ENCODE measurements at places on chromosomes 11 and 22. TPM values are rescaled to one million over a fixed set of nuclear protein-coding genes. Genes with fewer than 3 reads are reported as not detected.

DNA sequence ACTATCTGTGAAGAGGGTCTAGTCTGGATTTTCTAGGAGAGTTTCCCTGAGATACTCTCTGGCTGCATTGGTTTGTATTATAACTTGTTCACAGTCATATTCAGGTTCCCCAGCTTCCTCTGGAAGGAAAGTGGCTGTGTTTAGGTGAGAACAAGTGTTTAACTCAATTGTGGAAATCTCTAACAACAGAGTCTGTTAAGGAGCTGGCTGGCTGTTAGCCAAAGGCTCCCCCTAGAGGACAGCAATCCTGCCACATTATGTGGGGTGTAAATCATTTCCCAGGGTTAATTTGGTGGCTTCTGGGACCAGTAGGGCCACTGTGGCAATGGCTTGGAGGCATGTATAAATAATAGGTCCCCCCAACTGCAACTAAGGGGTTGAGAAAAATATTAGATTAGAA lies 18.4 kb downstream of the MS4A6E start:
- no peak overlapping the region for H3K27ac ChIP-seq
- H3K4me1 ChIP-seq, result no peaks in the 10 kb centered on the region
- no peaks in the 10 kb centered on the region for H3K27me3 ChIP-seq

GRCh38 chr11:88181776-88182175 lies 6.5 kb upstream of the RAB38 start:
- DNase-seq, result no peak
- no peaks in the 10 kb centered on the region for H3K36me3 ChIP-seq
- H3K27me3 ChIP-seq, result no peaks in the 10 kb centered on the region
- no peaks in the 10 kb centered on the region for H3K4me1 ChIP-seq
- H3K4me3 ChIP-seq, result no peak overlapping the region
- no peak overlapping the region for H3K27ac ChIP-seq

DNA sequence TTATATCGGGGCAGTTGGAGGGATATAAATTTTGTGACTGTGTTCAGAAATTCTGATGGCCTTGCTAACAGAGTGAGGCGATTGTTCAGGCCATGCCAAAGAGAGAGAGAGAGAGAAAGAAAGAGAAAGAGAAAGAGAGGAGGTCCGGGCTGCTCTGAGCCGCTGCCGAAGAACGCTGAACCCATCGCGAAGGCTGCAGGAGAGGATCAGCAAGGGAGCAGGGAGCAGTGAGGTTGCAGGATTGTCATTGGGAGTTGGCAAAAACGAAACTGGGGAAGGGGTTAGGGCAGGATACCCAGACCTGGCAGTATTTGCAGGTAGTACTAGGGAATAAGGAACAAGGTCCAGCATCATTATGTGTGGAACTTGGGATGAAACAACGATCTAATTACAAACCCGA lies 537.1 kb downstream of the INSC start:
- no peaks in the 10 kb centered on the region for H3K36me3 ChIP-seq
- peak overlapping the region; percentile 29 for H3K4me3 ChIP-seq
- H3K4me1 ChIP-seq, result peaks cover 23% of the 10 kb centered on the region
- no peaks in the 10 kb centered on the region for H3K27me3 ChIP-seq

- no peaks in the 10 kb centered on the region for H3K27me3 ChIP-seq
- no peaks in the 10 kb centered on the region for H3K36me3 ChIP-seq
- no peak overlapping the region for H3K4me3 ChIP-seq
- H3K27ac ChIP-seq, result no peak overlapping the region
Measured at GRCh38 chr11:2561696-2562581, 117.1 kb downstream of the KCNQ1 start.

DNA sequence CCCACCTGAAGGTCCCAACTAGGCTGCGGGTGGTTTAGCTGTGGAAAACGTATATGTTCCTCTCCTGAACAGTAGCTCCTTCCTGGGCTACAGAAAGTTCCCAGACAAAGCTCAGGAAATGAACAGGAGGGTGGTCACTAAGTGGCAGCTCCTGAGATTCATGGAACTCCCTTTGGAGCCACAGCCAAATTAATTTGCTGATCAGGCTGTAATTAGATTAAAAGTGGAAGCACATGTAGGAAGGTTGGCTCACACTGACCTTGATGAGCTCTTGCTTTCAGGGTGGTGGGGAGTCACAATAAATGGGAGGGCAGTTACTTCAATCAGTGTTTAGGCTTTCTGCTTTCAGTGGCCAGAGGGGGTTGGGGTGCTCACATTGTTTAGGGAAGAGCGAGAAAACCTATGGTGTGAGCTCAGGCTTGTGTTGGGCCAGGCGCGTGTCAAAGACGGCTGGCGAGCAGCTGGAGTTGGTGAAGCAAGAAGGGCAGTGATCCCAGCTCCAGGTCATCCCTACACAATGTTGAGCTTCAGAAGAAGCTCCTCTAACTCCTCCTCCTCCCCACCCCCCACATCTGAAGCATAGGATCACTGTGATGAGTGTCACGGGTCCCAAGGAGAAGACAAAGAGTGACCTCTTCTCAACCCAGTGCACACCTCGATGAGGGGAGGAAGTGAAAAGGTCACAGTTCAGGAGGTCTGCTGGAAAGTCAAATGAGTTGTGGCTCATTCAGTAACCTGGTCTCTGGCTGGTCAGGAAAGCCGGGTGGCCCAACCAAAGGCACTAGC lies 42.5 kb downstream of the CLPB start:
- no peak for DNase-seq
- H3K4me3 ChIP-seq, result no peak overlapping the region
- no peaks in the 10 kb centered on the region for H3K36me3 ChIP-seq
- no peaks in the 10 kb centered on the region for H3K4me1 ChIP-seq
- H3K27ac ChIP-seq, result no peak overlapping the region

- H3K27me3 ChIP-seq, result peaks cover 5% of the 10 kb centered on the region
- no peaks in the 10 kb centered on the region for H3K36me3 ChIP-seq
- no peak overlapping the region for H3K27ac ChIP-seq
- DNase-seq, result no peak
- no peak overlapping the region for H3K4me3 ChIP-seq
Measured at GRCh38 chr11:115919341-115920091, 415.3 kb upstream of the CADM1 start.

DNA sequence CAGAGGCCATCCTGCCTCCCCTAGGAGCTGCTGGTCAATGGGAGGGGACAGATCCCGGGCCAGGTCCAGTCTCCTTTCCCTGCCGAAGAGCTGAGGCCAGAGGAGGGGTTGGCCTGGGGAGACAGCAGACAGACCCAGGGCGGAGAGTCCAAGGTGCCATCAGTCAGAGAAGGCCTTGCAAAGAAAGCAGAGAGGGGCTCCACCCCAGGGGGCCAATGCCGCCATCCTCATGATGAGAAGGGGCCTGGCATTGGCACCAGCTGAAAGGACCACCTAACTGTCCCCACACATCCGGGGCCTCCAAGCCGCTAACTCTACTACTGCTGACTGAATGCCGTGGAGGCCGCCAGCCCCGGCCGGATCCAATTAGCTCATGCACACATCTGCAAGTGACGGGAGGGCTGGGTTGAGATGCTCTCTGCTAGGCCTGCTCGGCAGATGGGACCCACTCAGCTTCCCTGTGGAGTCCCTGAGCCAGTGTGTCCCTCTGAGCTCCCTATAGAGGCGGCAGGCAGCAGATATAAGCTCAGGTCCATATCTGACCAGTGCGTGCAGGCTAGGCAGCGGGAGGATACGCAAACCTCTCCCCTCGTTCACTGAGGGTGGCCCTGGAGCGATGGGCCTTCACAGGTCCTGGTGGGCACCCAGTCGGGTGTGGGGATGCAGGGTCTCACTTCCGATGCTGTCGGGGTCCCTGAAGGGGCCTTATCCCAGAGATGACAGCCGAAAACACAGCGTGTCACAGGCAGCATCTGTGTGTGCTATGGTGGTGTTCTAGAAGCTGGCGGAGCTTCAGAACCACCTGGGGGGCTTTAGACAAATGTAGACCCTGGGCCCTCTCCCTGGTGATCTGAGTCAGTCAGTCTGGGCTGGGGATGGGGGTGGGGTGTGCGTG lies 183.9 kb downstream of the CTTN start:
- H3K4me3 ChIP-seq, result no peak overlapping the region
- H3K4me1 ChIP-seq, result no peaks in the 10 kb centered on the region
- DNase-seq, result no peak
- H3K27ac ChIP-seq, result no peak overlapping the region
- no peaks in the 10 kb centered on the region for H3K27me3 ChIP-seq
- no peaks in the 10 kb centered on the region for H3K36me3 ChIP-seq

DNA sequence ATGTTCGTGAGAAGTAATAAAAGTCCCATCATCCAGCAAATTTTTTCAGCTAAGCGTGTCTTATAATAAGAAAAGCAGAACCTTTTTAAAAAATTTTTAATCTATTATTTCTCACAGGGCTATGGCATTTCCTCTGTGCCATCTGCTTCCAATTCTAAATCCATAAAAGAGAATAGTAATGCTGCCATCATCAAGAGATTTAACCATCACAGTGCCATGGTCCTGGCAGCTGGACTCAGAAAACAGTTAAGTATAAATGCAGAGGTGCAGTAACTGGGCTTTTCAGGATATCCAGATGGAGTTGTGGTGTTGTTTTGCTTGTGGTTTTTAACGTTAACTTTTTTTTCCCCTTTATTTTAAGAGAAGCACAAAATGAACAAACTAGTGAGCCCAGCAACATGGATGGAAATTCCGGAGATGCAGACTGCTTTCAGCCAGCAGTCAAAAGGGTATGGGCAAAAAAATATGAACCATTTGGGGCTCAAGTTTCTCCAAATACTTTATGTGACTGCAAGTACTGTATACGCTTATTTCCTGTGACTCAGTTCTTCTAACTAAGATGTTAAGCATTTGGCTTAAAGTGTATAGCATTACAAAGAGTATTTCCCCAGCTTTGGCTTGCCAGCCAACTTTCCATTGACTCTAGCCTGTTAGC lies 25.2 kb downstream of the GTF2H1 start:
- H3K27ac ChIP-seq, result no peak overlapping the region
- H3K27me3 ChIP-seq, result no peaks in the 10 kb centered on the region
- H3K4me1 ChIP-seq, result no peaks in the 10 kb centered on the region
- H3K36me3 ChIP-seq, result peaks cover 71% of the 10 kb centered on the region
- no peak for DNase-seq

DNA sequence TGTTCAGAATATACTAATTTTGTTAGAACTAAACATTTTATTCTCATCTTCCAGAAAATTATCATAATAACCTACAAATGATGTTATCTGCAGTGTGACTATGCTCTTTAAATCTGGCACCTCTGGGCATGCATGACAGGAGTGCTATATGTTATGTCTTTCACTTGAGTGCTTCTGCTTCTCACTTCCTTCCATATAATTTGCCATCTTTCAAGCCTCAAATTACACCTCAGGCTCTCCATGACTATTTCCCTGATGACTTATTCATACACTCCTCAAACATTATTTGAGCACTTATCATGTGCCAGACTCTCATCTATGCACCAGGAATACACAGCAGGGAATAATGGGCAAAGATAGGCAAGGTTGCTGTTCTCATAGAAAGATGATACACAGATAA lies 219.3 kb upstream of the POU2AF2 start:
- no peaks in the 10 kb centered on the region for H3K36me3 ChIP-seq
- no peak overlapping the region for H3K27ac ChIP-seq
- H3K4me1 ChIP-seq, result no peaks in the 10 kb centered on the region
- DNase-seq, result no peak
- H3K27me3 ChIP-seq, result no peaks in the 10 kb centered on the region
- H3K4me3 ChIP-seq, result no peak overlapping the region

DNA sequence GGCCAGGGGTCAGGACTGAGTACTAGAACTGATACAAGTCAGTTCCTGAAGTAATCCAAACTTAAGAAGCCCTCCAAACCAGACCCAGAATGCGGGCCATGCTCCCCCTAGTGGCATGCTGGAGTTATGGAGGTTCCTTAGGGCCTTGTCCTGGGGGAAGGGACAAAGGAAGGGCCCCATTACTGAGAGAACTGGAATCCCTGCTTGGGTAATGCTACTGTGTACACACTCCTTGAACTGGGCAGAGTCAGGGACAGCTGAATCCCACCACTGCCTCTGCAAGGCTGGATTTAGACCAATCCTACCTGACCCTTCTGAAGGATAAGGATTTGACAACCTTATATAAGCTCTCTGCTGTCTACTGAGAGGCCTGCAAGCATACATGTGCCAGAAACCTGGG lies 97.3 kb upstream of the AKIP1 start:
- no peaks in the 10 kb centered on the region for H3K36me3 ChIP-seq
- DNase-seq, result peak; percentile 48
- peak overlapping the region; percentile 48 for H3K27ac ChIP-seq
- H3K4me3 ChIP-seq, result no peak overlapping the region
- peaks cover 24% of the 10 kb centered on the region for H3K4me1 ChIP-seq

DNA sequence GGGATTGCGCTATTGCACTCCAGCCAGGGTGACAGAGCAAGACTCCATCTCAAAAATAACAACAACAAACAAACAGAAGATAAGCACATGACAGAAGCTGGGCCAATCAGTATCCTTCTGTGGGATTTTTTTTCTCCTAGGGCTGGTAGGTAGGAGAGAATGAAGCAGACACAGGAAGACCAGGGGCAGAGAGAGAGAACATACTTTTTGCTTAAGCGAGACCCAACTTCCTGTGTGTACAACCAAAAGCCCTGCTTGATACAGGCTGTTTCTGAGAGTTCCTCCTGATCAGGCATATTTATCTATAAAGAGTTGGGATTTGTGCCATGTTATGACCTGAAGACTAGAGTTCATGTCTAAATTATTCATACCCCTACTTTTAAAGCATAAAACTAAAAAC lies 12.4 kb upstream of the PLEKHB1 start:
- no peak for DNase-seq
- no peaks in the 10 kb centered on the region for H3K4me1 ChIP-seq
- no peaks in the 10 kb centered on the region for H3K36me3 ChIP-seq
- no peak overlapping the region for H3K27ac ChIP-seq

DNA sequence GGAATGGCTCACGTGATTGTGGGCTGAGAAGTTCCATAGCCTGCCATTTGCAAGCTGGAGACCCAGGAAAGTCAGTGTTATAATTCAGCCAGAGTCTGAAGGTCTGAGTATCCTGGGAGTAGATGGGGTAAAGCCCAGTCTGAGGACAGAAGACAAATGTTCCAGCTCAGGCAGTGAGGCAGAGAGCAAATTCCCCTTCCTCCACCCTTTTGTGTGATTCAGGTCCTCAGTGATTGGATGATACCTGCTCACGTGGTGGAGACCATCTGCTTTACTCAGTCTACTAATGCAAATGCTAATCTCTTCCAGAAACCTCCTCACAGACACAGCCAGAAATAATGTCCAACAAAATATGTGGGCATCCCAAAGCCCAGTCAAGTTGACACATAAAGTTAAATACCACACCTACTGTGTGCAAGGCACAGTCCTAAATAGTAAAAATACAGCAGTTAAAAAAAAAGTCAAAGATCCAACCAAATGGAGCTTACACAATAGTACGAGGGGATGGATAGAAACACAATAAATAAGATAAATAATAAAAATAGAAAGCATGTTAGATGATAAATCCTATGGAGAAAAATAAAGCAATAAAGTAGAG lies 13.2 kb upstream of the APOL6 start:
- DNase-seq, result no peak
- H3K27me3 ChIP-seq, result no peaks in the 10 kb centered on the region
- H3K36me3 ChIP-seq, result no peaks in the 10 kb centered on the region
- no peak overlapping the region for H3K4me3 ChIP-seq
- H3K4me1 ChIP-seq, result peaks cover 18% of the 10 kb centered on the region
- H3K27ac ChIP-seq, result no peak overlapping the region

- H3K27me3 ChIP-seq, result no peaks in the 10 kb centered on the region
- no peak overlapping the region for H3K4me3 ChIP-seq
- no peaks in the 10 kb centered on the region for H3K4me1 ChIP-seq
- DNase-seq, result no peak
Measured at GRCh38 chr11:91625495-91625894, 599.1 kb upstream of the FAT3 start.

GRCh38 chr22:46463435-46464227 lies 73.8 kb downstream of the CELSR1 start:
- H3K36me3 ChIP-seq, result no peaks in the 10 kb centered on the region
- no peaks in the 10 kb centered on the region for H3K4me1 ChIP-seq
- no peak overlapping the region for H3K27ac ChIP-seq
- peaks cover 15% of the 10 kb centered on the region for H3K27me3 ChIP-seq

The DKK3 gene
- total RNA-seq, result 6.8 TPM

The GLYAT gene
- not detected for total RNA-seq

The ISX gene
- not detected for total RNA-seq

The NRXN2 gene
- 0.15 TPM for total RNA-seq

The OTOG gene
- total RNA-seq, result not detected

The SPI1 gene
- 0.44 TPM for total RNA-seq

Data from gastrocnemius medialis (tissue), 4 donors.